Peyer's patch (tissue), 4 donors: ENCODE measurements at places on chromosomes 3 and 15.

GRCh38 chr3:178325330-178325729 is 210.9 kb upstream of the KCNMB2 start:
- no peak for DNase-seq

- no peak for DNase-seq
These were observed 64.2 kb downstream of the MAGI1 start for GRCh38 chr3:65974509-65974908.

GRCh38 chr3:157329551-157329950 is 107.1 kb upstream of the PTX3 start:
- DNase-seq: no peak

- no peak for DNase-seq
These were observed 129.2 kb upstream of the IL12A start for GRCh38 chr3:159859424-159859823.

DNA sequence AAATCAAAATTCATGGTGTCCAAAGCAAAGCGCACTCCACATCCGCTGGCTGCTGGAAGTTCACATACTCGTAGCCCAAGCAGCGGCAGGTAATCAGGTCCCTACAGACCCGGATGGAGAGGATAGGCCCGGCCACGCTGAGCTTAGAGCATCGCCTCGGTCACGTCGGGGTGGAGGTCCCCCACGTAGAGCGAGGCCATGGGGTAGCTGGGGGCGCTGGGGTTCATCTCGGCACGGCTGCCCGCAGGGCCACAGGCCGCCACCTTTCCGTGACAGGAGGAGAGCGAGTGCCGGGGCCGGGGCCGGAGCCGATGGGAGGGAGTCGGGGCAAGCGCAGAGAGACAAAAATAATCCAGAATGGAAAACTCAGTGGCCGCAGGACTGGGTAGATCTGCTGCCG is 16.1 kb upstream of the STRIT1 start:
- no peak for DNase-seq

GRCh38 chr15:66945842-66946241 is 119.6 kb upstream of the SMAD3 start:
- DNase-seq: no peak
